ENCODE measurements at places on chromosomes 2 and 18. TPM values are rescaled to one million over a fixed set of nuclear protein-coding genes. Genes with fewer than 3 reads are reported as not detected.

SLC23A3 gene
- 0.25 TPM for polyA plus RNA-seq

PLCL1 gene
- polyA plus RNA-seq: 4.3 TPM

ANKAR gene
- 0.98 TPM for polyA plus RNA-seq

DNA sequence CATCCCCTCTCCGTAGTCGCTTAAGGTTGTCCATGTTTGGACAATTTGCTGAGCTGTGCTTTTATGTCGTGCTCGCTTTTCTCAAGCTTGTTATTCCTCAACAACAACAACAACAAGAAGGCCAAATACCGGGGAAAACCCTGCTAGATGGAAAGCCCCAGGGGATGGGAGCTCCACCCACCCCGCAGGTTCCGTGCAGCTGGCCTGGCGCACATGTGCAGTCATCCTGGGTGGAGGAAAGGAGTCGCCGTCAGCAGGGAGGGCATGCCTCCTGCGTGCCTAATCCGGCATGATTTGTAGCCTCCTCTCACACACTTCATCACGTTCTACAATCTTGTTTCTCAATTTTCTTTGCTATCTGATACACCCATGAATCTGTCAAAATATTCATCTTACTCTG is 87.4 kb upstream of the SALL3 start:
- no peak for DNase-seq

DNA sequence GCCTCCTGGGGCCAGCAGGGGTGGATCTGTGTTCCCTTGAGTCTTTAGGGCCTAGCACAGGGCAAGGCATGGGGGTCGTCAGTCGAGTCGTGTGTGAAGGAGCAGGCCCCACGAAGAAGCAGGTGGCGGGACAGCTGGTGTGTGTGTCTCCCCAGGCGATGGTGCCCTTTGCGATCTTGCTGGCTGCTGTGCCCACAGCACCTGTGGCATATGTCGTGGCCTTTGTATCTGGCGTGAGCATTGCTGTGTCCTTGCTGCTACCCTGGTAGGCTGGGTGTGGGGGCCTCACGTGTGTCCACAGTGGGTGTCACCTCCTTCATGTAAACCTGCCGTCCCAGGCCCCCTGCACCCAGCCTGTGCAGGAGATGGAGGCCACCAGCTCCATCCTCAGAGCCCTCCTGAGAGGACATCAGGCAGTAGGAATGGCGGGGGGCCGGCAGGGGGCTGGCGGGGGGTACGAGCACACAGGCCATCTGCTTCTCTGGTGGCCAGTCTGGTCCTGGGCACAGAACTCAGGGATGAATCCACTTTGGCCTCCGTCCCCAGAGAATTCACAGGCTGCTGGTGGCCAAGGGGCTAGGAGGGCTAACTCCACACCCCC is 13.2 kb downstream of the MFSD2B start:
- DNase-seq: no peak

GRCh38 chr2:20474757-20475566 is 28.1 kb downstream of the RHOB start:
- no peak for DNase-seq

DNA sequence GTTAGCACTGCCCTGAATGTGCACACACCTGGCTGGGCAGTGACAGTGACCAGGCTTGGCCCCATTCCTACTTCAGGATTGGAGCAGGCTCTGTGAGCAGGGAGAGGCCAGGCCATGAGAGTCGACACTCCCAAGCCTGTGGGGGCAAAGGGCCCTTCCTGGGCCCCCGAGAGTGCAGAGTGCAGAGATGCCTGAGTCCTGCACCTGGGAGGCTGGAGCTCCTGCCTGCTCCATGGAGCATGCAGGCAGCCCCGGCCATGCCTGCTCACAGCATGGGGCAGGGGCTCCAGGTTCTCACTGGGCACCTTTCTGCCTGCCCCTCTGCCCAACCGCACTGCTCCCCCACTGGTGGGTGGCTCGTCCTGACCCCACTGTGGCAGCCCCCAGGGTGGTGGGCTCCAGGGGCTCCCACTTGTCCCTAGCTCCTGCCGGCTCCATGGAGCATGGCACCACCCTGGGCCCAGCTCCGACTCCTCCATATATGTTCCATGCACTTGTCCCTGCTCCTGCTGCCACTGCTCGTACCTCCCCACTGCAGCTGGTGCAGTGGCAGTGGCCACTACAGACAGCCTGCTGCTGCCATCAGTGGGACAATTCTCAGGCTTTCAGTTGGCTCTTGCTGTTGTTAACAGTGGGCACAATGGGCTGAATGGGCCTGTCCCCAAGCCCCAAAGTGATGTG is 282.0 kb downstream of the RPRM start:
- DNase-seq: no peak

- DNase-seq: no peak
Observed at GRCh38 chr2:63788071-63788470, 53.6 kb upstream of the UGP2 start.

GRCh38 chr2:138779781-138780445 is at the start of gene NXPH2:
Gene NXPH2 (minus strand): TSS chr2:138780390. CDS start chr2:138780241, 149 bp downstream.
- no peak for DNase-seq

- peak; percentile 31 for DNase-seq
Observed at GRCh38 chr2:173866874-173867618, 98.1 kb downstream of the SP3 start.

- no peak for DNase-seq
Observed at GRCh38 chr2:179186126-179186525, 78.5 kb downstream of the SESTD1 start.

GRCh38 chr2:185979546-185980071 is 241.0 kb downstream of the FSIP2 start:
- no peak for DNase-seq

DNA sequence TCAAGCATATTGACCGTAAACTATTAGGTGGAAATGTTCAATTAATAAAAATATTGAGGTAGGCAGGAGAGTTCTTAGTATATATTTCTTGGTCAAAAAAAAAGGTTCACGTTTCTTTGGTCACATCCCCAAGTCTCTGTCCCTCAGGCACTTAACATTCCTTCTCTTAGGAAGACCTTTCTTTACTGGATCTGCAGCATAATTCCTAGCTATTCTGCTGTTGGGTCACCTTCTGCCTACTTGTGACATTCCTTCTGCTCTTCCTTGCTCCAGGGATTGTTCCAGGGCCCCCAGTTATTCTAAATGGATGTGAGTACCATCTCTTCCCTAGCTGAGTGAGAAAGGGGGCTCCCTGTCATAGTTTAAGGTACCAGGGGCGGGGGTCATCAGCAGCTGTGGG is 4.2 kb downstream of the UGP2 start:
- DNase-seq: no peak

- no peak for DNase-seq
Observed at GRCh38 chr2:172256886-172257285, 154.2 kb upstream of the DLX2 start.

GRCh38 chr18:50606609-50607008 is 46.7 kb downstream of the MAPK4 start:
- no peak for DNase-seq

DNA sequence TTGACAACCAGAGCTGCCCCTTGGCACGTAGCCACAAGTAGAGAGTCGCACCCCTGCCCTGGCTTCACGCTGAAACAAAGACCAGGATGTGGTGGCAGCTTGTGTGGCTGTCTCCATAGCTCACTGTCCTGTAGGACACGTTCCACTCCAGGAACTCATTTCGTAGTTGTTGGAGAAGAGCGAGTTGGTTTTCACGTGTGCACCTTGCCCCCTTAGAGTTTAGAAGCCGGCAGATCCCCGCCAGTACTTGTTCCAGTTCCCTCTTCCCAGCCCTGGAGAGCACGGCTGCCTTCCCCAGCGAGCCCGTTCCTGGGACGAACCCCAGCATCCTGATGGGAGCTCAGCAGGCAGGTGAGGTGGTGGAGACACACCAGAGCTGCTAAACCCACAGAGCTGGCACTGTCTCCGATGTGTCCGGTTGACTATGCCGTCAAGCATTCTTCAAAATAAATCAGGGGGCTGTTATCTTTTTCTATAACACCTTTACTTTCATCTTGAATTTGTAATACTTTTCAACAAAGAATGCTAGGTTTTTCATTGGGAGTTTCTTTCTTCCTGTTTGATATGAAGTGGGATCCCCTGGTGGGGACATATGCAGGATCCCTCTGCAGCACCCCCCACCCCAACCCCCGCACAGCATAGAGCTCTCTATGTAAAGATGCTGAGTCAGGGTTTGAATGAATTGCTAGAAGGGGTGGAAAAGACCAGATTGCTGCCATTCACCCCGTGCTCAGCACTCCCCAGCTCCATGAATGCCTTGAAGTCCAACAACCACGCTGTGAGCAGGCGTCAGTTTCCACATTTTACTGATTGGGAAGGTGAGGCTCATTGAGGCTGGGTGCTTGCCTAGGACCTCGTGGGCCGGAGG is 44.5 kb downstream of the GREB1 start:
- DNase-seq: peak; percentile 35

DNA sequence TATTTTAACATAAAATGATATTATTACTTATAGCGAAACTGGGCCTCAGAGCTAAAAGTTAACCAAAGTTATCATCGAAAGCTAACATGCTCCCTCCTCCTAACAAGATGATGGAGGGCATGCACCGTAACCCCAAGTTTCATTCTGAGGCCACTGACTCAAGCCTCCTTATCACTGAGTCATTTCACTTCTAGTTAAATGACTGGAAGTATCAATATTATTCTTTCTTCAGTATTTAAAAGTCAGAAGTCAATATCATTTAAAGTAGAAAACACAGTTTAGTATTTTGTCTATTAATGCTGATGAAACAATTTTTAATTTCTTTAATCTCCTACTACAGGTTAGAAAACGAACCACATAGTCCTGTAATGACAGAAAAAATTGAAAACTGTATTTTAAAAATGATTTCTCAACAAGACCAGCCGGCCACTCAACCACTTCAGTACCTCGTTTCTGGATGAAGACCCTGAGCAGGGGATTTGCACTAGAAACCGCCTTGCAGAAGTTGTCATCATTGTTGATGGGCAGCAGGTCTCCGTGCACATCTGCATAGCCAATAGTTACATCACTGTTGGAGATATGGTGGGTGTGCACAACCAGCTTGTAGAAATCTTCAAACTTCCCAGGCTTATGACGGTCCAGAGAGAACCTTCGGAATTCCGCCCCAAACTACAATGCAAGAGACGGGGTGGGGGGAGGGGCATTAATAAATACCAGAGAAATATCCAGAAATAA is 44.9 kb downstream of the PARD6G start:
- DNase-seq: no peak
